ENCODE measurements at places on chromosomes 7 and 10.

- no peak for DNase-seq
These were observed 5.6 kb downstream of the CYP3A43 start for GRCh38 chr7:99833289-99833877.

DNA sequence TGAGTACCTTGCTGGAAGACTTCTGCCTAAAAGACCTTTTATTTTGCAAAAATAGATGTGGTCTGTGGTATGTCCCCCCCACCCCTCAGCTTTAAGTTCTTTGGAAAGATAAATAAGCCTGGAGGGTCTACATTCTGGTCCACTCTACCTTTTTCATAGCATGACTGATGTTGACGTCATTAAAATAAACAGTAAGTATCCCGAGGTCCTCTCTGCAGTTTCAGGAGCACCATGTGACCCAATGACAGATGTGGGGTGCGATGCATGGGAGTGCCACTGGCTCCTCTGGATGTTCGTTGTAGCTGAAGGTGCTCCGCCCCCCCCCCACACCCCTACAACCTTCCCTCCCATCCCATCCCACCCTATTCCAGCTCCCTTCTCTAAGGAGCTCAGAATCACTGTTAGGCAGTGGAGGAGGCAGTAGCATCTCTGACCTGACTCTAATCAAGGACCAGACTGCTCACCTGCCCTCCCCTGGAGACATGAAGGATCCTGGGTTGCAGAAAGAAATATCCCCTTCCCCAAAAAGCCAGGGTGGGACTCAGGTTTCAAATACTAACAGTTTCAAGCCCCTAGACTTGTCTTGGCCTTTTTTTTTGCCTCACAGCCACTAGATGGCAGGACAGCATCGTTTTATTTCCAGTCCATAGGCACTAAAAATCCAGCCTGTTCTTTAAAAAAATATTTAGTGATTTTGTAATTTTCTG lies 25.1 kb downstream of the CASP7 start:
- peak; percentile 78 for DNase-seq

GRCh38 chr7:143245123-143245522 lies 18.1 kb upstream of the GSTK1 start:
- DNase-seq, result no peak

DNA sequence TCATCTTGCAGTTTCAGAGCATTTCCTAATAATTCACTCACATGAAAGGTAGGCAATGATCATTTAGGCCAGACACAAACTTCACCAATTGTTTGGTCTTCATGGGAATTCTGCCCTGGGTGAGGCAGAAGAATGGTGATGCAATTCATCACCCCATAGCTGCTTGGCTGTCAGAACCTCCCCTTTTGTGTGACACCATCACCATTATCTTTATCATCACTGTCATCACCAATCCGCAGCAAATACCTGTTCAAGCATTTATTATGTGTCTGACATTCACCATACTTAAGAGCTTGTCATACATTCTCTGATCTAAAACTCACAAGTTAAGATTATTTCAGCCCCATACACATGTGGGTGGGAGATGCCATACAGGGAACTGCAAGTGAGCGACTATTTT lies 799.5 kb upstream of the LRRN3 start:
- no peak for DNase-seq

GRCh38 chr7:1158203-1159126 lies 1.5 kb downstream of the ZFAND2A start:
- no peak for DNase-seq

DNA sequence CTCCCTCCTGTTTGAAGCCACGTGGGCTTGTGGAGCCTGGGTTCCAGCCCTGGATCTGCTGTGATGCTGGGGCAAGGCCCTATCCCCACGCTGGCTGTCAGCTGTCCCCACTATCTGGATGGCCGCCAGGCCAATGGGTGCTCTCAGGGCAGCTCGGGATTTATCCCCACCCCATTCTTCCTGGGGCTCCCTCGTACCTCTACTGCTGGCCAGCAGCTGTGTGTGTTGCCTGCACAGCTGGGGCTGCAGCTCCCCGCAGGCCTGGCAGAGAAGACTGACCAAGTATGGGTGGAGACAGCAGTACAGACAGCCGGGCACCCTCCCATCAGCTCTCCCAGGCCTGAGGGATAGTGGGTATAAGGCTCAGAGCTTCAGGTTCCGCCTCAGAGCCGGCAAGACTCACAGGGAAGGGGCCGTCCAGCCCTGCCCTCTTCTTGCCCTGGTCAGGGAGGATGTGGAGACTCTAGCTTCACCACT lies 13.6 kb downstream of the CLIP2 start:
- DNase-seq, result no peak

- no peak for DNase-seq
These were observed 154.3 kb upstream of the SEMA3D start for GRCh38 chr7:85341121-85341520.
